ENCODE measurements at places on chromosomes 4 and X.

DNA sequence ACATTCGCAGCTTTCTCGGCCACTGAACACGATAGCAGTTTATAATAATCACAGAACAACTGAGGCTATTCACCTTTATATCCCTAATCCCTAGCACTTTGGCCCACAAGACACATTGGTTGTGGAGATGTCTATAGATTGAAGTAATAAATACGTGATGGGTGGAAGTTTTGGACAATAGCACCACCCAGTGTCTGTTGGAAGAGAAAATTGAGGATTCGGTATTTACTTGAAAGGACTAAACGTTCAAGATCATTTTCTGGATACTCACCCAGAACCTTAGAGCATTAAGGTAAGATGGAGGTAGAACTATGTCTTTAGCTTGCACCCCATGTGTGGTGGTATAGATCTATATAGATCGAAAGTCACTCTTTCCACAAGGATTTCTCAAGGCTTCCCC is 787 bp upstream of the TMSB15A start:
- DNase-seq, result no peak

DNA sequence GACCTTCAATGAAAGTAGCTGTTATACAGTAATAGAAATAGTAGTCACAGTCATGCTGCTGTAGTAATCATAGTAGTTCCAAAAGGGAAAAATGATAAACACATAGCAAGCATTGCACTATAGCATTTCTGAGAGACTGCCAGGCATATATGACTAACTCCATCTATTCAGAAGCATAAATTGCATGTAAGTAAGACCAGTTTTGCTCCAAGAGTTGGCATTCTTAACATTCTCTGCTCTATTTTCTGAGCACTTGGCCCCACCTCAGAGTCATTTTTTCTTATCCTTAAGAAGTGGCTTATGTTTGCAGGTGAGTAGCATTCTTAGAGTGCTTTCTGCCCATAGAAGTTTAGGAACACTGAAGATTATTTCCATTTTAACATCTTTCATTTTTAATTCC is 490.3 kb upstream of the TECRL start:
- no peak for DNase-seq

GRCh38 chr4:128006592-128006991 is 41.4 kb downstream of the ABHD18 start:
- DNase-seq, result no peak

- DNase-seq, result peak; percentile 54
These were observed 866 bp upstream of the UVSSA start for GRCh38 chr4:1345903-1346780.

DNA sequence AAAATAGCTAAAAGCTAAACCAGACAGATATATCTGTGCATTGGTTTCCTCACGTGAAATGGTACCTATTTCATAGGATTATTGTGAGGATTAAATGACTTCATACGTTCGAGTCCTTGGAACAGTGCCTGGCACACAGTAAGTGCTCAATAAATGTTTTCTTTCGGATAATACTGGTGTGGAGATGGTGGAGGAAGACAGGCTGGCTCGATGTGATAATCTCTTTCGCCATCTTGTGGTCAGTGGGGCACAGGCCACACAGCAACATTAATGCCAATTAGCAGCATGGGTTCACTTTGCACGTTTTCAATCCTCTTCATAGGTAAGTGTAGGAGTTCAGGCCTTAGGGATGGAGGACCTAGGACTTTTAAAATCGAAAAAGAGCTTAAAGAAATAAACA is 9.3 kb downstream of the PAGE4 start:
- no peak for DNase-seq
